ENCODE measurements at places on chromosomes 11 and 22. TPM values are rescaled to one million over a fixed set of nuclear protein-coding genes. Genes with fewer than 3 reads are reported as not detected.

DNA sequence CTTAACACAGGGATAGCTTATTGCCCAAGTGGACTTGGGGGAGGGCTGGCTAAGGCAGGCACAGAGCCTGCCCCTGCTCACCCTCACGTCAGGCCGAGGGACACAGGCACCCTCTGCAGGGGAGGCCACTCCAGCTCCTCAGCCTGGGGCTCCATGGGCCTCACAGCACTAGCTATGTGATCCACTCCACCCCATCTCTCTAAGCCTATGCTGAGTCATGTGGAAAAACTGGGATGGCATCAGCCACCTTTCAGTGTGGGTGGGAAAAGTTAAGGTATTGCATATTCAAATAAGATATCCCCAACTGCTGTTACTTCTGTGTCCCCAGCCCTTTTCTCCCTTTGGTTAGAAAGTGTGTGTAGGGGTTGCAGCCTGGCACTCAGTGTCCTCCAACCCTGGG is 22.3 kb downstream of the RANGAP1 start:
- H3K4me3 ChIP-seq = no peak overlapping the region
- H3K27me3 ChIP-seq = no peaks in the 10 kb centered on the region
- no peaks in the 10 kb centered on the region for H3K4me1 ChIP-seq
- no peak overlapping the region for H3K27ac ChIP-seq
- no peak for DNase-seq

- H3K27ac ChIP-seq = no peak overlapping the region
- no peaks in the 10 kb centered on the region for H3K27me3 ChIP-seq
- H3K36me3 ChIP-seq = no peaks in the 10 kb centered on the region
- DNase-seq = no peak
- H3K4me1 ChIP-seq = peaks cover 35% of the 10 kb centered on the region
- no peak overlapping the region for H3K4me3 ChIP-seq
Measured at GRCh38 chr11:23789938-23790371, 706.9 kb upstream of the LUZP2 start.

DNA sequence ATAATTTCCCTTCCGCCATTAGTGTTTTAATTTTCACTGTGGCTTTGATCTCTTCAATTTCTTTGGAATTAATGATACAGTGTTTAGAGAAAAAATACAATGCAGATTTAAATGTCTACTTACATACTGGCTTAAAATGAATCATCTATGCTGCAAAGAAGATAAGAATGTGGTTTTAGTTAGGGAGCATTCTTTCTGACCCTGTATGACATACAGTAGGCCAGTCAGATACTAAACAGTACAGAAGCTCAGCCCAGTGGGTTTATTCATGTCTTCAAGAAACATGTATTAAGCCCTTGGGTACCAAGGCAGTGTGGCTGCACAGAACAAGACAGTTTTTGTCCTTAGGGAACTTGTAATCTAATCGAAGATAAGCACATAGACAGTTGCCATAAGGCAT is 268.8 kb downstream of the DDX10 start:
- peaks cover 8% of the 10 kb centered on the region for H3K4me1 ChIP-seq
- H3K27me3 ChIP-seq = no peaks in the 10 kb centered on the region
- no peaks in the 10 kb centered on the region for H3K36me3 ChIP-seq
- no peak overlapping the region for H3K4me3 ChIP-seq

DNA sequence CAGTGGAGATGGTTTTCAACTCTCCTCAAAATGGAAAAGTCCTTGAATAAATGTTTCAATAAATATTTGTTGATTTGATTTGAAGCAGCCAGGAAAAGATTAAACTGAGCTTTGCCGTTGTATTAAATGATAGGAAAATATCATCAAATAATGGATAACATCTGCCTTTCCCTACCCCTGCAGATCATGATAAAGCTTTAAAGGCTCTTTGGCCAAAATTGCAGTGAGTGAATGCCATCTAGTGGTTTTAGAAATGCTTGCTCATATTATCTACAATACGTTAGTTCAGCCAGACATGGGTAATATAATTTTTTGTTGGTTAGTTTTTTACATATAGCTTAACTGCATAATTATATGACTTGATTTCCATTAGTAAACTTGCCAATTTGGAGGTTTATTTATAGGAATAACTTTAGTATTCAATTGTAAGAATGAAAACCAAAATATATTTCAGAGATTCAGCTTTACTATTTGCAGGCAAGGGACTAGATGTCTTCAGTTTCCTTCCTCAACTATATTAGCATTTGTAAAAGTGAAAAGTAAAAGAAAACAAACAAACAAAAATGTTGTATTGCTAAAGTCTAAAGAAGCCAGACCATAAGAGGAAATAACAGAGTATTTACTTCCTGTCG is 159.2 kb downstream of the MSANTD4 start:
- H3K27ac ChIP-seq = no peak overlapping the region
- DNase-seq = peak; percentile 36

The SNX32 gene
- total RNA-seq = 0.09 TPM

Data from HepG2 (cell line).